ENCODE measurements at places on chromosomes 7 and 10.
A peak's percentile ranks its signal among the peaks of the same experiment; 100 is the strongest.

- no peak for DNase-seq
Measured at GRCh38 chr7:34451923-34452322, 206.1 kb upstream of the NPSR1 start.

DNA sequence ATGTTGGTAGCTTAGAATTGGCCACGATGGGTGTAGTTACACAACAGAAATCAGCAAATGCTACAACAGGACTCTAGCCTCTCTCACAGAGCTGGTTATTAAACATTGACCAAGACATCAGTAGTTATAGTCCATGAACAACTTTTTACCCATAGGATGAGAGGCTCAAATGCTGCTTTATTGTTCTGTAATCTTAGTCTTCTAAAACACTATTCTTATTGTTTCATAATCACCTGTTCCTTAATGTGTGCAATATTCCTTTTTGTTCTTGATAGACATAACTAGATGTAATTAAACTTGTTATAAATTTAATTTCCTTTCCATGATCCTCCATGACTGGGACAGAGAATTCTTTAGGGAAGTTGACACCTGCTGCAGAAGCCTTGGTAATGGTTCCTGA lies 356.9 kb downstream of the EXOC4 start:
- no peak for DNase-seq

GRCh38 chr7:36607721-36608095 lies 116.6 kb downstream of the AOAH start:
- DNase-seq, result no peak

DNA sequence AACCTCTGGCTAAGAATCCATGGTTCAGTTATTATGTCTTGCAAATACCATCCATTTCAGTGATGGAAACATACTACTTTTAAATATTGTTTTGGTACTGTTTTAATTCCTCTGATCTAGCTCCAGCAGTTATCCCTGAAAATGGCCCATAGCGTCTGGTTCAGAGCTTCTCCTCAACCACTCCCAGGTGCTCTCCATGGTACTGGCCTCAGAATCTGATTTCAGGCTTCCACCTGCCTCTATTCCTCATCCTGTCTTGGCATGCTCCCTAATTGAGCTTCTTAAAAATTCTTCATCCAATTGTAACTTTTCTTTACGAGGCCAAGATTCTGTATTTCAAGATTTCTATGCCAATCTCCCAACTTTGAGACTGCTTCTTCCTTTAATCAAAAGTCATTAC lies 236.3 kb downstream of the HTR7 start:
- no peak for DNase-seq

DNA sequence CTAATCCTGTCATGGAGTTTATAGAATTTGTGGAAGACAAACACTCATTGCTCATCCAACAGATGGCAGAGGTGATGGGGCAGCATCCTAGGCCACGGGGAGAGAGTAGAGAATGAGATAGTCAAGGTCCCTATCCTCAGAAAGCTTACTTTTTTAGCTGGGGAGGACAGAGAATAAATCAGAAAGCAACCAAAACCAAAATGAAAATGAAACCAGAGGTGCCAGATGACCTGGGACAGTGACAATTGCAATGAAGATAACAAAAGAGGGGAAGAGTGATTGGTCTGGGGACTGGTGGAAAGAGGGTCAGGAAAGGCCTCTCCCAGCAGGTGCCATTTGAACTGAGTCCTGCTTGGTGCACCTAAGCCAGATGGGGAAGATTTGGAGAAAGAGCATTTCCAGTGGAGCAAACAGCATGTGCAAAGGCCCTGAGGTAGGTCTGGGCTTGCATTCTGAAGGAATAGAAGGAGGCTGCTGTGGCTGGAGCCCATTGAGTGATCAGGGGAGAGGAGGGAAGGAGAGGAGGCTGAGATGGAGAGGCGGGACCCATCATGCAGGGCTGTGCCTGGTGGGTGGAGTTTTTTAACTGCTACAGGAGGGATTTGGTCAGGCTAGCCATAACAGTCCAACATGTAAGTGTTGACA lies 164.1 kb downstream of the RPS24 start:
- no peak for DNase-seq

- DNase-seq, result no peak
Measured at GRCh38 chr7:90407484-90407821, 4.2 kb downstream of the CLDN12 start.

GRCh38 chr10:52213321-52213752 lies 100.7 kb upstream of the DKK1 start:
- DNase-seq, result no peak

GRCh38 chr10:3902809-3903410 lies 117.9 kb upstream of the KLF6 start:
- DNase-seq, result no peak

- DNase-seq, result peak; percentile 92
Measured at GRCh38 chr7:901388-902154, 25.2 kb downstream of the GET4 start.

- DNase-seq, result no peak
Measured at GRCh38 chr10:59633063-59633462, 76.6 kb downstream of the SLC16A9 start.

DNA sequence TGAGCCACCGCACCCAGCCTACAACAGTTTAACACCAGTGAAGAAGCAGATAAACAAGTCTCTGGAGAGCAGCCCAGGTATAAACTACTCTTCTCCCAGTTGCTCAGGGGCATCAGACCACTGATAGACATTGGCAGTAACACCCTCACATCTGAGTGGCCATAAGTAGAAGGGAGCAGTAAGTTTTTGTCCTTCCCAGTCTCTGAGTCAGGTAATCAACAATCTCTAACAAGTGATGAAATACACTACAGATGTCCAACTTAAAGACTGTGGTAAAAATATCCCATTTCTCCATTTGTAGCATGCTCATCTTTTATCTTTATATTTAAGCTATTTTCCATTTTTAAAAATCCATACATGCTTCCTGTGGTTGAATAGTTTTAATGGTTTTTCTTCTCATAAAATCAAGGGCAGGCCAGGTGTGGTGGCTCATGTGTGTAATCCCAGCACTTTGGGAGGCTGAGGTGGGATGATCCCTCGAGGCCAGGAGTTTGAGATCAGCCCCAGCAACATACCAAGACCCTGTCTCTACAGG lies 78.6 kb downstream of the GSAP start:
- no peak for DNase-seq

DNA sequence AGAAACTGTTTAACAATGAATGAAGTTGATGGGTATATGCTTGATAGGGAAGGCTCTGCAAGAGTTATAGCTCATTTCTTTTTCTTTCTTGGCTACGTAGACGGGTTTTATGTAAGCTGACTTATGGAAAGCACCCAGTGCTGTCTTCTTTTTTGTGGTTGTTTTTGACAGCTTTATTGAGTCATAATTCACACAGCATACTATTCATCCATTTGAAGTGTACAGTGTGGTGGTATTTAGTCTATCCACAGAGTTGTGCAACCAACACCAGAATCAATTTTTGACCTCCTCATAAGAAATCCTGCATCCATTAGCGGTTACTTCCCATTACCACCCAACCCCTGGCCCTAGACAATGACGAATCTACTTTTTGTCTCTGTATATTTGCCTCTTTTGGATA lies 240.6 kb upstream of the KIAA1217 start:
- DNase-seq, result no peak

DNA sequence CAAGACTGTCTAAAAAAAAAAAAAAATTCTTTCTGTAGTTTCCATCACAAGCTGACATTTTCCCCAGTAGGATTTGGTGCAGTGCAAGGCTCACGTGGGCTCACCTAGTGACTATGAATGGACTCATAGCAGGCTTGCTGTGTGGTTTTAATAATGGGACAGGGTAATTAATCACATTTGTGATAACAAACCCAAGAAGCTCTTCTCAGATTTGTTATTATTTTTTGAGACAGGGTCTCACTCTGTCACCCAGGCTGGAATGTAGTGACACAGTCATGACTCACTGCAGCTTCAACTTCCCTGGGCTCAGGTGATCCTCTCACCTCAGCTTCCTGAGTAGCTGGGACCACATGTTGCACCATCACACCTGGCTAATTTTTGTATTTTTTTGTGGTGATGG lies 40.0 kb downstream of the NACAD start:
- DNase-seq, result no peak

GRCh38 chr7:151408839-151409666 lies 785 bp downstream of the WDR86 start:
- no peak for DNase-seq

GRCh38 chr7:38539477-38540081 lies 91.6 kb downstream of the AMPH start:
- DNase-seq, result no peak

- DNase-seq, result no peak
Measured at GRCh38 chr10:61937631-61938351, 36.3 kb downstream of the ARID5B start.

- no peak for DNase-seq
Measured at GRCh38 chr7:76505168-76506080, 4.9 kb upstream of the UPK3B start.

DNA sequence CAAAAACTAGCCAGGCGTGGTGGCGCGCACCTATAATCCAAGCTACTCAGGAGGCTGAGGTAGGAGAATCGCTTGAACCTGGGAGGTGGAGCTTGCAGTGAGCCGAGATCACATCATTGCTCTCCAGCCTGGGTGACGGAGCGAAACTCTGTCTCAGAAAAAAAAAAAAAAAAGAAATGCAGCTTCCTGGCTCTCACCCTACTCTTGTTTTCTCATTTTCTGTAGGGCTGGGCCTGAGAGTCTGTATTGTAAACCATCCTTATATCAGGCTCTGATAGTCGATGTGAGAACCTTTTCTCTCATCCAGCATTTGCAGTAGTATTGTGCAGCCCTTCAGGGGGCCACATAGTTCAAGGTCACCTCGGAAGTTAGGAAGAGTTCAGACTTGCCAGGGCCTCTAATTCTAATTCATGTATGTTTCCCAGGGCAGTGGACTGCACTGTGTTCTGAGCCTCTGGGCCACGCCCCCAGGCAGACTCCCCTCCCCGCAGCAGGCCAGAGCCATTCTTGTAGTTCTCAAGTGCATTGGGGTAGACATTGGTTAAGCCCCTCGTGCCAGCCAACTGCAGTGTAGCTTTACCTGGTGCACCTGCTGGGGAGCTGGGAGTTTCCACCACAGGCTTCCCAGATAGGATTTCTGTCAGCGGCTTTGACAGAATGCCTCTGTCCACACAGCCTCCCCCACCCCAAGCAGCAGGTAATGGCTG lies 38.3 kb upstream of the PDCD4 start:
- DNase-seq, result no peak

DNA sequence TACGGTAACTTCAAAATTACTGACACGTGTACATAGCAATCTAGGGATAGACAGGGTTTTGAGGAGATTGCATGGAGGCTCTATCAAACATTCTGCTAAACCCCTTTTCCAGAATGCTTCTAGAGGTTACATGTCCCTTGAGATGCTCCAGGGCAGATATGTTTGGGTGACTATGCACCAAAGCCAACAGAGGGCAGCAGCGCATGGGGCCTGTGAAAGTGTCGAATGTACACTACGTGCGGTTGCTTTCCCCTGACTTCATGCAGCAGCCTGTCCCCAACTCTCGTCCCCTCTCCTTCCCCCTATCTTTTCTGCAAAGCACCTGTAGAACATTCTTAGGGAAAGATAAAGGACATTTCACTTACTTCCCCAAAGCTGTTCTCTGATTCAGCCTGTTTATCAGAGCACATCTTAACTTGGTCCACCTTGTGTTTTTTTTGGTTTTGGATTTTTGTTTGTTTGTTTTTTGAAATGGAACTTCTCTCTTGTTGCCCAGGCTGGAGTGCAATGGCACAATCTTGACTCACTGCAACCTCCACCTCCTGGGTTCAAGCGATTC lies 90.2 kb downstream of the UBE3C start:
- DNase-seq, result no peak

GRCh38 chr7:140920745-140921144 lies 4.0 kb downstream of the BRAF start:
- no peak for DNase-seq

GRCh38 chr7:84538268-84538667 lies 343.7 kb upstream of the SEMA3A start:
- no peak for DNase-seq

GRCh38 chr10:97791824-97792721 lies 20.3 kb upstream of the SFRP5 start:
- no peak for DNase-seq

GRCh38 chr10:82722273-82722672 lies 847.3 kb downstream of the NRG3 start:
- DNase-seq, result no peak

GRCh38 chr7:144534196-144534595 lies 130.7 kb upstream of the NOBOX start:
- no peak for DNase-seq

DNA sequence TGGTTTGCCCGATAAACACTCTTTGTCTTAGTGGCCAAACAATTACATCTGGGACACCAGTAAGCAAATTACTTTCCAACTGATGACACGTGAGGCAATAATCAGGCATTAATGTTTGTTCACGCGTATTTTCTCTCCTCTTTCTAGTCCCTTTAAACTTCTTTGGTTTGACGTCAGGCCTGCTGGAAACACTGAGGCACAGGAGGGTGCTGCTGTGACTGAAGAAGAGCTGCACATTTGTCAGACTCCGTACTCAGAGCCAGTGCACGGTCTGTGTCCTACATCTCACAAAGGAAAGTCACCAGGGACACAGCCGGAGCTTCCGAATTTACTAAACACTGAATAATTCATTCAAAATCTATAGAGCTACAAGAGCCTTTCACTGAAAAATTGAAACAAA lies 57.6 kb upstream of the ANAPC16 start:
- DNase-seq, result no peak

DNA sequence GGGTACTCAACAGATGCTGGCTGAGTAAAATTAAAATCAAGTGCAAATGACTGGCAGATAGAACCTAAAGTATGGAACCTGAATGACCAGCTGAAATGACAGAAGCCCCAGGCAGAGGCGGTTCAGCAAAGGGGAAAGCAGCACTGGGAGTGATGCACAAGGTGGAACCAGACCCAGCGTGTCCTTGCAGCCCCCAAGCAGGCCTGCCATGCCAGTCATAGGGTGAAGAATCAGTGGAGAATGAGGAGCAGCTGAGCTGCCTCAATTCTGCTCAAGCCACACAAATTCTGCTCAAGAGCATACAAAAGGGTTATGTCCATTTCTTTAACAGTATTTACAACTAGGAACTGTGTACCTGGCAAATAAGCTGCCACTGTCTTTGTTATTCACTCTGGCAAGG lies 8.7 kb downstream of the ACTR1A start:
- no peak for DNase-seq

GRCh38 chr7:45921699-45922519 lies 837 bp upstream of the IGFBP3 start:
- no peak for DNase-seq

DNA sequence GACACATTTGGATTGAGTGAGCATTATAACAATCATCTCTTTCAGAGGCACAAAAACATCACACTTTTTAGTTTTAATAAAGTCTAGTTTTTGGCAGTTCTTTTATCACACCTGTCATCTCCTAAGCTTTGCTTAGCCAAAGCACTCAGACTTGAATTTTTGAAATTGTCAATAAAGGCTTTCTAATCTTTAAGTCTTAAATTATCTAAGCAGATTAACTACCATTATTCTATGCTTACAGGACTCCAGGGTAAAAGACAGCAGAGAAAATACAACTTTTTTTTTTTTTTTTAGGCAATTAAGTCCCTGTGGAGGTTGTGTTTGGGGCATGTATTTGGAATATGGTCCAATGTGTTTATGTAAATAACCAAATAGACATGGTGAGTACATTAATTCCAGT lies 17.6 kb upstream of the DLX6 start:
- no peak for DNase-seq
